ENCODE measurements at places on chromosomes 4 and X.

GRCh38 chr4:186137196-186137794 is 32.8 kb downstream of the FAM149A start:
- DNase-seq, result no peak

DNA sequence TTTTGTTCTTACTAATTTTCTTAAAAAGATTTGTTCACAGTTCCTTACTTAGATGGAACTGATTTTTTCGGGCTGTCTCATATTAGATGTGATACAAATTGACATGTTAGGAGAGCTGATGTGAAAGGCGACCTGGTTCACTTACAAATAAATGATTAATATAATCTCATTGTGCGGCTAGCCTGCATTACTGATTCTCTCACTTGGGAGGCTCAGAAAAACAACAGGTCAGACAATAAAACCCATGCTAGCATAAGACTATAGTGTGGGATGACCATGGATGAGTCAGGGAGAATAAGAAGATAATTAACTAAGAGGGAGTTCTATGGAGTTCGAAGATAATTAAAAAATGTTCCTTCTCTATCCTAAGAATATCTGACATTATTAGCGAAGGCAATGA is 40.8 kb downstream of the RTL9 start:
- no peak for DNase-seq

DNA sequence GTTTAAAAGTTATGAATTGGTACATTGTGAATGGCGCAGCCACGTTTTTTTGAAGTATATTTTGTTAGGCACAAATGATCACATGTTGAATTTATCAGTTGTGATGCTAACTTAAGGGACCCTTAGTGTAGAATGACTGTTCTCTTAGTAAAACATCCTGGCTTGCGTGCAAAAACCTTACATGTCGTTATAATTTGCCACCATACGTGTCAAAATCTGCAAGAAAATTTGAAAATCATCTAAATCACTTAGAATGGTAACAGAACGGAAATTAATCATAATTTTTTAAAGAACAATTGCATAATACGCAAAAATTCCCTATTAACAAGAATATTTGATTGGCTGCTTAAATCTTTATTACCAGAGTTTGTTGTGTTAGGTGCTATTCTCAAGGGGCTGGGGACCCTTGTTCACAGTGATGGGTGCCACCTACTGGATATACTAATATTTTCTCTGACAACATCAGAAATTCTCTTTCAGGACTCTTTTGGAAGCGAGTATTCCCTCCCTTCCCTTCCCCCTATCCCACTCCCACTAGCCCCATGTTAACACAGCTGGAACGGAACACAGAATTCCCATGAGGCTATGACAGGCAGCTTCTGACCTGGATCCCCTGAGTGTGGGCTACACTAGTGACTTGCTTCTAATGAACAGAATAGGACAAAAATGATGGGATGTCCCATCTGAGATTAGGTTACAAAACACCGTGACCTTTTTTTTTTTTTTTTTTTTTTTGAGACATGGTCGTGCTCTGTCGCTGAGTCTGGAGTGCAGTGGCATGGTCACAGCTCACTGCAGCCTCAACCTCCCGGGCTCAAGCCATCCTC is 71.8 kb downstream of the SUPT20HL2 start:
- DNase-seq, result no peak

DNA sequence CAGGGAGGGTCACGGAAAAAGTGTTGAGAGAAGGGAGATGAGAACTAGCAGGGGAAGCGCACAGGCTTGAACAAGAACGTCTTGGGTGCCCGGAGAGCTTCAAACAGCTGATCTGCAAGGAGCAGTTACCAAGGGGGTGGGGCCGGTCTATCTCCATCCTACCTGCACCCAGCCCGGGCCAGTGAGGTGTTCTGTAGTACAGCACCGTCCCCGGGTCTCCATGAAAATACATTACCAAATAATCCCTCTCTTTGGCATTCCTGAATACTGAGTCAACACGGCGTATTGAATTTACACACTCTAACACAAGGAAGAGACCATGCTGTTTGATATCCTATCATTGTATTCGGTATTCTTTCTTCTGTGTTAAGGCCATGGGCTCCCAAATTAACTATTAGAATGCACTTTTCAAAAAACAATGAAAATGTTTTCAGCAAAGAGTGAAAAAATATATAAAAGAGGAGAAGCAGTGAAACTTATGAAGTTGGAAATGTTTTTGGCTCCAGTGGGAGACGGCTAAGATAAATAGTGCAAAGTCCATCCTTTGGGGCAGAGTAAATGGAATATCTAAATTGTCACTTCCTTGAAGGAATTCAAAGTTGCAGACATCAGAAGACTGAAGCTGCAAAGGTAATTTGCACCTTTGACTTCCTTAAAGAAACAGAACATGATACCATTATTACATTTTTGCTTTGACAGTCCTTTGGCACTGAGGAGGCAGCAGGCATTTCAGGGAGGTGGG is 90.3 kb downstream of the DHRSX start:
- no peak for DNase-seq

DNA sequence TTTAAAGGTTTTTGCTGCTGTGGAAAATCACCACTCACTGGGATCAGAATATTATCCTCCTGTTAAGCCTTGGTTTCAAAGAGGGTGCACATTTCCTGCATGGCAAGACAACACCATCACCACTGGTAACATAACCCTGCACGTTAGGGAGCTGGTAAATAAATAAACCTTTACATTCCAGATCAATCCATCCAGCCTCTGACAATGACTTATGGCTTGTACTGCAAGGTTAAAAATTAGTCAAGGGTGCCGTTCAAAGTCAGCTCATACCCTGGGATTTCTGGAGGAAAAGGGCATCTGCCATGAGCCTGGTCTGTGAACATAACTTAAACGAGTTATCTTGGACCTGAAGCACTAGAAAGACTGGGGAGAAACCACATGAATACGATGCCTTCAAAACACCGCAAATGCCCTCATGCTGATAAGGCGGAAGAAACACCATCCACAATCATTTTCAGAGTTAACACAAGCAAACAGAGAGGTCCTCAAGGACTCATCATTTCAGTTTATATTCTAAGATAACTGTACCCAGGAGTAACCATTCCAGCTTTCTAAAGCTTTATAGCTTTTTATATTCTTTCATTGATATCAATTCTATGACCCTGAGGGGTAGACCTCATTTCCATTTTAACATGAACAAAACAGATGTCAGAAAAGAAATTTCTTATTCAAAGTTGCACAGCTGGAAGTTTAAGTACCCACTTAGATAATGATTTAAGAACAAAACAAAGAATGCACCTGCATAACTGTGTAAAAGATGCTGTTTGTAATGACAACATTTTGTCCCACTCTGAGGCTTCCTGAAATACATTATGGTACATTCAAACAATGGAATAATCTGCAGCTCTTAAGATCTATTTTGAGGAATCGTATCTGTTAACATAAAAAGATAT is 103.1 kb downstream of the NPNT start:
- DNase-seq, result no peak

GRCh38 chrX:104922206-104922621 is 298.3 kb downstream of the TEX13A start:
- no peak for DNase-seq

DNA sequence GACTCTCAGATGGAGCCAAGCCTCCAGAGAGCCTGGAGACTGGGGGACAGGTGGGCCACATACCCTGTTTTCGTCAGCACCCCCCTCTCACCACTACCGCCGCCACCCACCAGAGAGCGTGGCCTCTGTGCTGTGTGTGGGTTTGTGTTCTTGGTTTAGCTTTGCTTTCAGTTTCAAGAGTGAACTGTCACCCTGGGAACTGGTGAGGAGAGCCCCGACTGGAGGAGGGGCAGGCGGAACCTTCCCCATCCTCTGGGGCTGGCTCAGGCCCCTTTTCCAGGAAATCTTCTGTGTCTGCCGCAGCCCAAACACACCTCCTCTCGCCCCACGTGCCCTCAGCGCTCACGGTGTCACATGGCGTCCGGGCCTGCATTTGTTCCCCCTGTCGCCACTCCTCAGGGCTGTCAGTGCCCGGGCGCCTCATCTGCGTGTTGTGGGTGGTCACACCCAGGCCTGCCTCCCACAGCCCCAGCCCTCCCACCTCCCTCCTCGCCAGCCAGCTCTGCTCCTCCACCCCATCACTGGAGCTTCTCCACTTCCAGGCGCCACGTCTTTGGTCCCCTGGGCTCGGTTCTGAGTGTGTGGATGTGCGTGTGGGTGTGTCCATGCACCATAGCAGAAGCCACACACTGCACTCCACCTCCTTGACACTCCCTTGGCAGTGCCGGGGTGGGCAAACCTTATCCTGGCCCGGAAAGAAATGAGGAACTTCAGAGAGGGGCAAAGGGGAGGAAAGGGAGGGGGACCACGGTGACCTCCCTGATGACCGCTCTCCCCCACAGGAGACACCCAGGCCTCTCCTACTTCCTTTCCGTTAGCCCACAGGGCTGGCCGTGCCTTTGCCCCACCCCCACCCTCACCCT is 27.8 kb downstream of the ELF4 start:
- DNase-seq, result peak; percentile 13

All from substantia nigra (tissue), 51 donors.